ENCODE measurements at places on chromosomes 13 and 19.

GRCh38 chr19:359653-359925, 15.0 kb upstream of the MIER2 start:
- no peak for DNase-seq

DNA sequence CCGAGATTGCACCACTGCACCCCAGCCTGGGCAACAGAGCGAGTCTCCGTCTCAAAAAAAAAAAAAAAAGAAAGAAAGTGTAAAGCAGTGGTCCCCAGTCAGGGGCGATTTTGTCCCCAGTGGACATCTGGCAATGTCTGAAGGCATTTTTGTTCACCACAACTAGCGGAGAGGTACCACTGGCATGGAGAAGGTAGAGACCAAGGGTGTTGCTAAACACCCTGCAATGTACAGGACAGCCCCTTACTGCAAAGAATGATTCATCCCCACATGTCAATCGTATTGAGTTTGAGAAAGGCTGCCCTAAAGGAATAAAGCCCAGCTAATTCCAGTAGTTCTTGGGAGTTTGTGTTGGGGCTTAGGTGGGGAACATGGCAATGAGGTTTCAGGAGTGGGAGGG, 38.7 kb downstream of the CYP4F2 start:
- no peak for DNase-seq

DNA sequence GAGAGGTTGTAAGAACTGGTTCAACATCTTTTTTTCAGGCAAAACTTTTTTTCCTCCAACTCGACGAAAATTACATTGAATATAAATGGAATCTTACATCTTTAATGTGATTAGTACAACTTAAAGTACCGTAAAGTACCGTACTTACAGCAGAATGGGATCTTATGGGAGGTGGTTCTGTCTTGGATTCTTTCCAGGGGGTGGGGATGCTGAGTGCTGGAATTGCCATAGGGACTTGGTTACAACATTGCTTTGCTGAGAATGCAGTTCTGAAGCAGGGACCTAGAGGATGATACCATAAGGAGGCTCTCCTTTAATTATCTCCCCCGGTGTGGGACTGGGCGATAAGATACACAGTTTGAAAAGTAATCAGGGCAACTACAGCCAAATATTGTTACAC, 186.4 kb downstream of the KLF5 start:
- no peak for DNase-seq

DNA sequence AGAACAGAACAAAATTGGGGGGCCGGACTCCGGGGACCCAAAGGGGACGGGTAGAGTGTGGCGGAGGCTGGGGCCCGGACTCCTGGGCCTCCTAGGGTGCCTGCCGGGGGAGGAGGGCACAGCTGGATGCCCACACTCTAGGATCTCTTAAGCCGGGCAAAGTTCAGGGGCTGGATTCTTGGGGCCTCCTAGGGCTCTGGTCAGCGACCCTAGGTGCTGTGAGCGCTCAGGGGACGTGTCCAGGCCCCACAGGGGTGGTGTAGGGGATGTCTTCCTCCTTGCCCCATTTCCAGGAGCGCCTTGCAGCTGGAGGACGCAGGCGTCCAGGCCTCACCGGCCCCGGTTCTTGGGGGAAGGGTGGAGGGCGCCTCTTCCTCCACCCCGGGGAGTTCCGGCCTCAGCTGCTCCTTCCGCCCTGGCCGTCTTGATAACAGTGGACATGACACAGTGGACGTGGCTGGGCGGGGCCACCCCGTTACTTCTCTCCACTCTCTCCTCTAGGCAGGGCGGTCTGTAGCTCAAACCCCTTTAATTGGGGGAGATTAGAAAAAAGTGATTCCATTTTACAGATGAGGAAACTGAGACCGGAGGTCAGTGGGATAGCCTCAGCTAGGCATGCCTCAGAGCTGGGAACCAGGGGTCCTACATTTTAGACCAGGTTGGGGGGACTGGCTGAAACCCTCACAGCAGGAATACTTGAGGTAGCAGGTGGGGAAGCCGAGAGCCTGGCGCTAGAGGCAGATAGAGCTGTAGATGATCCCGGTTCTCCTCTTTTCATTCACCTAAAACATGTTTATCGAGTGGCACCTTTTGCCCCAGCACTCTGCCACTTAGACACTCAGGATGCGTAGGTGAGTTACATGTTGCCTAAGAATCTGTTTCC, 705 bp downstream of the STXBP2 start:
- DNase-seq, result no peak

GRCh38 chr13:41060724-41061074, 610 bp upstream of the WBP4 start:
- peak; percentile 62 for DNase-seq

GRCh38 chr13:110893571-110893970, 21.3 kb downstream of the ANKRD10 start:
- no peak for DNase-seq

- no peak for DNase-seq
These were observed 22.1 kb downstream of the ACTN4 start for GRCh38 chr19:38669552-38669951.

DNA sequence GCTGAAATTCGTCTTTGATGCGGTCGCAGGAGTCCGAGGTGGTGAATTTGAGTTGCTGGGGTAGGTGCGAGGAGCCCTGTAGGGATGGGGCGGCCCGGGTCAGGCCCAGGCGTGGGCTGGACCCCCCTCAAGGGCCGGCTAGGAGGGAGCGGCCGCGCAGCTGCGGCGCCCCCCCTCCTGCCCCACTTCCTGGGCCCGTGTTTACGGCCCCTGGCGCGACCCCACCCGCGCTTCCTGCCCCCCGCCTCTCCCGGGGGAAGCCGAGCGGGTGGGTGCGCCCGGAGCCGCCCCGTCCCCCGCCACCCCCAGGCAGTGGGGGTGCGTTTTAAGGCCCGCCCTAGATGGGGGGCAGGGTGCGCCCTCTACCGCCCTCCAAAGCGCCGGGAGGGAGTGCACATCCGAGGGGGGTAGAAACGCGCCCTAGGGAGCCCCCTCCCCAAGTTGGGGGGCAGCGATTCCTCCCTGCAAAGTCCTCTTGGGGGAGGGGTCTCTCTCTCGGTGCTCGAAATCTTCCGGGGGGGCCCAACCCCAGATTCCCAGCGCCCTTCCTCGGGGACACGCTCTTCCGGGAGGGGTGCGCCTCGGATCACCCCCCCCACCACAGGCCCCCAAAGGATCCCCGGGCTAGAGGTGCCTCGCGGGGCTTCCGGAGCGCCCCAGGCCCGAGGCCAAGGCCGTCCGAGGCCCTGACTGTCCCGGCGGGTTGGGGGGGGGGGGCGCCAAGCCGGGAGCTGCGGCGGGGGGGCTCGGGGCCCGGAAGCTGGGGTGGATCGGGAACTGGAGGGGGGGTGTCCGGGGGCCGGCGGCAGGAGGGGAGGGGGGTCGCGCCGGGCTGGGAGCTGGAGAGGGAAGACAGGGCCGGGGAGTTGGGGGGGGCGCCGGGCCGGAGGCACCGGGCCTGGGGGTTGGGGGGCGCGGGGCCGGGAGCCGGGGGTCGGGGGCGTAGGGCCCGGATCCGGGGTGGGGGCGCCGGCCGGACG, 823 bp downstream of the TLE5 start:
- no peak for DNase-seq

- DNase-seq, result no peak
These were observed 22.0 kb upstream of the UBAC2 start for GRCh38 chr13:99178636-99179035.

GRCh38 chr13:43140985-43141384, 117.6 kb downstream of the DNAJC15 start:
- no peak for DNase-seq

- peak; percentile 34 for DNase-seq
These were observed 10.1 kb downstream of the AP2S1 start for GRCh38 chr19:46840498-46840942.

GRCh38 chr19:38034492-38034860, 127.5 kb downstream of the SIPA1L3 start:
- DNase-seq, result no peak

DNA sequence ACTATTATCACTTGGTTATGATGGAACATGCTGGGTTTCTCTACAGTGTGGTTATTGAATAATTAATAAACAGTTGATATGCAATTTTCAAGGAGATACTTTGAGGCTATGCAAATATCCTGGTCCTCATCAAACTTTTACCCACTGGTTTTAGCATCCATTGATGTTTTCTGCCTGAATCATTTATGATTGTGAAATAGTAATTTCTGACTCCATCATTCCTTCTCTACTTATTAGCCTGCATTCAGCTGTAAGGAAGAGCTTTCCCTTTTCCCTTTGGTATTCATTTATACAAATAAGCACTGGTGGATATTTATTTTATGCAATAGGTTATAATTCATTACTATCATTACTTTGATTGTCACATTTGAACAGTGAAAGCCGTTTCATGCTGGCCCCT, 13.9 kb upstream of the DNAJC15 start:
- DNase-seq, result no peak

DNA sequence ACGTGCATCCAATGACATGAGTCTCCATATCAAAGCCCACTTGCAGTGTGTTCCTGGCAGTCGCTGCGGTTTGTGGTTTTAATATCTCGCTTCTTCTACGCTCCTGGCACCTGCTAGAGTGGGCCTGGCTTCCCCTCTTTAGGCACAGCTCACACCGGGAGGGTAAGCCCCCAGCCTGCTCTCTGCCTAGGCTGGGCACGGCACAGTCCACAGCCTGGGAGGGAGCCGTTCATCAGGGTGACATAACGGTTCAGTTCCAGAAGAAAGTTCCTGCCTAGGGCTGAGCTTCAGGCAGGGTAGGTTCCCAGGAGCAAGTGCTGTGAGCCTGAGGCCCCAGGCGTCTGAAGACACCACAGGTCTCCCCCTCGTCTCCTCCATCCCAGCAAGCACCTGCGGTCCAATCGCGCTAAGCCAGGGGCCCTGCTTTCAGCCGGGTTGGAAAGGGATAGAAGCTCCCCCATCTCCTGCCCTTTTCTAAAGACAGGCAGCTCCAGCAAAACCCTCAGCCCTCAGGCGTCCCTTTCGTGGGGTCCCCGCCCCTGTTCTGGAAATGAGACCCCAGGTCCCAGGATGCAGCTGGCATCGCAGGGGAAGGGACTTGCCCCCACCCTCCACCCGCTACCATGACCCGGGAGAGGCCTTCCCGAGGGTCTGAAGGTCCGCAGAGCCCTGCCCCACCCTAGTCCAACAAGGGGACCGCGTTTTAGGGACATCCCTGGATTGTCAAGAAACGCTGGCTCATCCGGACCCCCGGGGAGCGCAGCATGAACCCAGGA, 121.6 kb upstream of the ZNF507 start:
- peak; percentile 88 for DNase-seq

DNA sequence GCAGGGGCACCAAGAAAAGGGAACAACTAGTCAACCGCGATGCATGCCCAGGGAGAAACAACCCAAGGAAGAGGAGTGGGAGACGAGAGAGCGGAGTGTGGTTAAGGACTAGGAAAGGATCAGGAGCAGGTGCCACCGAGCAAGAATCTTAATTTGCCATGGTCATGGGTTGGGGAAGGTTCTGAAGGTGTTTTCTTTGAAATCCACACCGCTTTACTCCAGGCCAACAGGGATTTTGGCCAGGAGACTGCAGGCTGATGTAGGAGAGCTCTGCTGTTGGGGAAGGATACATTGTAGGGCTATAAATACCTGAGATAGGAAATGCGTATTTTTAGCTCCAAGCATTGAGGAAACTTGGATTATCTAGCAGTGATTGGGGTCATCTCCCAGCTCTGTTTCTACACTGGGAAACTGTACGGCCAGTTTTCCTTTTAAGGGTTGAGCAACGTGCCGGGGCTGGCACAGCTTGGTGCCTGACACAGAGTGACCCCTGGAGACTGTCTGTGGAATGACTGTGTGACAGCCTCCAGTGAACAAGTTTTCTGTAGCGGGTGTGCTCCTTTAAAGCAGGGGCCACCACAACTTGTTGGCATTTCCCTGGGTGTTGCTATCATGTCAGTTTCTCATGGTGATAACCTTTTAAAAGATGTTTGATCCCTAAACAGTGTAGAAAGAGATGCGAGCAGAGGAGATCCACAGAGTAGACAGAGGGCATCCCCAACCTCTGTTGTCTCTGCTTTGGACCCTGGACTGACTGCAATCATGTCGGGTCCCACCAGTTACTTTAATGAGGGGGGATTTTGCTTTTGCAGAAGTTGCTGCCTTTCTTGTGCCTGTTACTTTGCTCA, 34.3 kb downstream of the ZNF536 start:
- DNase-seq, result no peak
